ENCODE measurements at places on chromosomes 3 and 15.

DNA sequence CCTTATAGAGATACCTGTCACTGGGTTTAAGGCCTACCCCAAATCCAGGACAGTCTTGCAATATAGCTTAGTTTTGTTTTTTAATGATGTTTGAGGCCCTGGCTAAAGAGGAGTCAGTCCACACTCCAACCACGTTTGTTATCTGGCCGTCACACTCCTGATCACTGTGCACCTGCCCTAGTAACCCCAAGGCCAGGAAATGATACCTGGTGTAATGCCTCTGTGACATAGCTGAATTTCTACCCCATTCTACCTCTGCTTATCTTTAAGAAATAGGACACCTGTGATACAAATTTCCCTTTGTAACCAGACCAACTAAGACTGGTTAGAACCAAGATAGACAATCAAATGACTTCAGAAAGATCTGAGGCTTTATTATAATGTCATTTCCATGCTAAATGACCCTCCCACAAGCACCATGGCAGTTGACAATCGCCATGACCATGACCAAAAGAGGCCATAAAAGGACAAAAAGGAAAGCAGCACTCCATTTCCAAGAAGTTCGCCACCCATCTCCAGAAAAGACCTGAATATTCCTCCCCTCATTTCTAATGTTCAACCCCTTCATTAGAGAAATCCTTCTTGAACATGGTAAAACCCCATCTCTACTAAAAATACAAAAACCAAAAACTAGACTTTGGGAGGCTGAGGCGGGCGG lies 4.8 kb upstream of the RTP3 start:
- no peak for DNase-seq

- no peak for DNase-seq
Measured at GRCh38 chr3:185049710-185050109, 103.2 kb downstream of the C3orf70 start.

DNA sequence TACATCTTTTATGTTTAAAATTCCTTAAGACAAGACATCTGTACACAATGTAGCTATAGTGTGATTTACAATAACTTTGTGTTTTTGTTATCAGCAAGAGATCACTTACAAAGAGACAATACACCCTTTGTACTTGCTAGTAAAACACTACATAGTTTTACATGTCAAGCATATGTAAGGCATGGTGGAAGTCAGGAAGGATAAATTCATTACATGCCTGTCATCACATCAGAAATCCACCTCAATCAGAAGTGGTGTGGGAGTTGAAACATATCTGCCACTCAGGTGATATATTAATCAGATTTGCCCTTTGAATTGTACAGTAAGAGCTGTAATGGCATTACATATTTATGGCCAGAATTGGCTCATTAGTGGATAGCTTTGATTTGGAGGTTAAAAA lies 95.5 kb downstream of the MBNL1 start:
- DNase-seq = no peak

GRCh38 chr3:8712908-8713255 lies 20.7 kb upstream of the CAV3 start:
- DNase-seq = no peak

DNA sequence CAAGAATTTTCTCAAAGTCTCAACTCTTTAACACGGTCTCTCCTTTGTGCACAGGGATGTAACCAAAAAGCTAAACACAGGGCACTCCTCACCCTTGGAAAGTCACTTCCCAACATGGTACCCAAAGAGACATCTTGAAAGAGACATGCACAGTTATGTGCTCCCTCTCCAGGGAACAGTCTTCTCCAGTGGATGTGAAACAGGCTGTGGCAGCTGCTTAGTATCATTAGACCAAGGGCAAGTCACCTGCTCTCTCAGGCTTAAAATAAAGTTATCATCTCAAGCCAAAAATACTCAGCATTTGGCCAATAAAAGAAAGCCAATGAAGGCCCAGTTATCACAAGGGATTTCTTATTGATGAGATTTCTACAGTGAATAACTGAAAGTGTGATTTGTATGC lies 128.3 kb downstream of the WDR76 start:
- no peak for DNase-seq

DNA sequence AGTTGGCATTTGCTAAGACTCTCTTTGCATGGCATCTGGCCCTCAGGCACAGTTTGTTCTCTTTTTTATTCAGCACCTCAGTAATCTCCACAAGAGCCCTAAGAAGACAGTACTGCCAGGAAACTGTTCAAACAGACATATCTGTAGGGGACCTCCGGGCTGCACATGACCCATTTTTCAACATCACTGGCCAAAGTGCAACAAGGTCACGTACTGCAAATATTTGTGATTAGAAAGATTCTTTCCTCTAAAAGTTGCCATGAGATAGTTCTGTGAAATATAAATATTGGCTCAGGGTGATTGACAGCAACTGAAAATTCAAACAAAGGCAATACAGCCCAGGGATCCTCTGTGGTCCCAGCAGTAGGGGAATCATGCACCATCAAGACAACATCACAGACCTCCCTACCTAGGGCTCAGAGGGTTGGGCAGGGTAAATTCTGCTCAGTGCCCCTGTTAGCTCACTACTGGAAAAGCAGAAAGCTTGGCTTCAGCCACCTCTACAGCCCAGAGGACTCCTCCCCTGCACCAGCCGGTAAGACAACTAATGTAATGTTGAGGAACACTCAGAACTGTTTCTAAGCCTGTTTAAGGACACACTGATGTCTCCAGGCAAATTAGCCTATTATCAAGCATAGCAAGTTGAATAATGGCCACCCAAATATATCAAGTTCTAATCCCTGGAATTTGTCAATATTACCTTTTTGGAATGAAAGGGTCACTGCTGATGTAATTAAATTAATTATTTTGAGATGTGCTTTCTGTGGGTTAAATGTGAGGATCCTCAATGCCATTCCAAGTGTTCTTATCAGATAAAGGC lies 117.4 kb upstream of the LPP start:
- no peak for DNase-seq

GRCh38 chr3:49529567-49529966 lies 24.7 kb upstream of the BSN start:
- no peak for DNase-seq

DNA sequence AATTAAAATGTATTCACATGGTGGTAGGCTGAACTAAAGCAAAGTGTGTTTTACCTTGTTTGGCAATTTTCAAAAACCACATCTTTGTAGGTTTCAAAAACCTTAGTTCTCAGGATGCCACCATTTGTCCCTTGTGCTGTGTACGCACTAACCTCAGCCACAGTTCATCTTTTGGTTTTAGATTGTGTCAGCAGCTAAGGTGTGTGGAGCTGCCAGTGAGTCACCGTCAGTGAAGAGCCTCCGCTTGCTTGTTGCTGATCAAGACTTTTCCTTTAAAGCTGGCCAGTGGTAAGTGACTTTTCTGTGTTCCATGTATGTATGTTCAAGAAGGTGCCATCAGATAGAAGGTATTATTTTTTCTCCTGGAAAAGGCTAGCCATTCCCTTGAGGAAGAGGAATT lies 21.1 kb downstream of the OXNAD1 start:
- no peak for DNase-seq

DNA sequence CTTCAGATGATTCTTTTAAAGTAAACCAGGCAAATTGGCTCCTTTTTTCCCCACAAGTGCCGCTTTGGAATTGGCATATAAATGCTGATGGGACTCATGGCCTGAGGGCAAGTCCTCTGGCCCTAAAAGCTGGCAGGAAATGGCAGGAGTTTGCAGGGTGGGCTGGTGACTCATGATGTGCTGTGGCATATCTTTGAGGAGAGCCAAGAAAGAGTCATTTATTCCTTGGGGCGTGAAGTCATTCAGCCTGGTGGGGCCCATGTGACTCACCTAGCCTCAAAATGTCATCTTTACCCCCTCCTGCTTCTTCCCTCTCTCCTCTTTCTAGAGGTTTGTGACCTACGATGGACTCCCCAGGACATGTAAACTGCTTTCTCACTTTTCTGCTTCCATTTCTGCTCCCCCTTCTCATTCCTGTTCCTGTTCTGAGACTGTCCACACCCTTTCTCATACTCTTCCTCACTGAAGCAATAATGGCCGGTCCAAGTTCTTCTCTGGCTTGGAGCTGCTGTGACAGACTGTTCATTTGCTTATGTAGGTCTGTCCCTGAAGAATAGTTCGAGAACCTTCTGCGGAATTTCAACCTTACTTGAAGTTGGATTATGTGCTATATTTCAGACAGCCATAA lies 326.1 kb downstream of the SATB1 start:
- peak; percentile 42 for DNase-seq

- no peak for DNase-seq
Measured at GRCh38 chr15:43103907-43104306, 1.9 kb downstream of the UBR1 start.

GRCh38 chr3:150721285-150722130 lies 17.8 kb upstream of the ERICH6 start:
- no peak for DNase-seq

DNA sequence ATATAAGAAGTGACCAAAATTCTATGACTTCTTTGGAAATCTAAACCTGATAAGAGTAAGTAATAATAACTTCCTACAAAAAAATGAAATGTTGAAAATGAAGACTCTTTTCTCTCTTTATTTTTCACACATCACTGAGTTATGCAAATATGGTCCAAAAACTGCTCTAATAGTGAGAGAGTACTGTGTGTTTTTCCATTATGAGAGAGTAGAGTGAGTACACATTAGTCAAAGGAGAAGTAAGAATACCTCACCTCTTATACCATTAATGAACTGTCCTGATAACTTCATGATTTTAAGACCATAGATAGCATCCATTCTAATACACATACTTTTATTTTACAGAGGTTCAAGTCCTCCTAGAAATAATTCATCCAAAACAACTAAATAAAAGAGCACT lies 1310.2 kb downstream of the SI start:
- no peak for DNase-seq

DNA sequence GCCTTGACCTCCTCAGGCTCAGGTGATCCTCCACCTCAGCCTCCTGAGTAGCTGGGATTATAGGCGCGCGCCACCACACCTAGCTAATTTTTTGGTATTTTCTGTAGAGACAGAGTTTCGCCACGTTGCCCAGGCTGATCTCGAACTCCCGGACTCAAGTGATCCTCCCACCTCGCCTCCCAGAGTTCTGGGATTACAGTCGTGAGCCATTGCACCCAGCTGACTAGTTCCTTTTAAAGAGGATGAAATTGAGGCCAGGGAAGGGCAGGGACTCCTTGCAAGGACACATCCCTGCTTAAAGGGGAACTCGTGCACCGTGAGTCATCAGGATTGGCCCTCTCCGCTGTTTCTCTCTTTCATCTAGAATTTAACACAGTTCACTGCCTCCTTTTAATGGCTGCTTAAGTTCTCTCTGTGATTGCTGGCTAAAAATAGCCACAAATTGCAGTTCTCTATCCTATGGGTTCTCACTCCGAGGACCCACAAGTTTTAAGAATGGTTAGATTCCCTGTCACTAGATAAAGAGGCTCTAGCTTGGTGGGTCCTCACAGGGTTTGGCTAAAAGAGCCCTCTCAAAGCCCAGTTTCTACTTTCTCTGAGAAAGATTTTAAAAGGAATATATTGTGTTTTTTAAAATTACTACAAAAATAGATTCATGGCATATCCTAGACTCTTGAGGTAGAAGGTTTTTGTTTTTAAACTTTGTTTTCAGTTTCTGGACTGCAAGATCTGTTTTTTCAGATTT lies 1.4 kb downstream of the CRTAP start:
- no peak for DNase-seq

DNA sequence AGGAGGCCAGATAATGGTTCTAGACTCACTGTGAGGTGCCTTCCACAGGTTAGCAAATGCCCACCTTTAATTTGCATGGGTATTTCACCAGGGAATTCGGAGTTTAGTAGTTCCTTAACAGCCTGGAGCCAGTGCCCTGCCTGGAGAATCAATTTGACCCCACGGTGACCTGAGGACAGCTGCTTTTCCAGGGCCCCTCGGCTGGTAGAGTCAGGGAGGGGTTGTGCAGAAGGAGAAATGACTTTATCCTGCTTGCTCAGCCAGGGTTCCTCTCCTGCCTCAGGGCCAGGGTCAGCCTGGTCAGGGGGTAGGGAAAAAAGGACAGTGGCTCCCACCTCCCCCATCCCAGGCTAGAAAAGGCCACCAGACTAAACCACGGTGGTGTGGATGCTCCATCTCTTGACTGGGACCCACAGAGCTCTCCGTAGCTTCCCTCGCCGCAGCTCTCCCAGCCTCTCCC lies 12.0 kb downstream of the DLL4 start:
- DNase-seq = no peak

GRCh38 chr3:169581633-169582032 lies 81.9 kb downstream of the MECOM start:
- DNase-seq = no peak

DNA sequence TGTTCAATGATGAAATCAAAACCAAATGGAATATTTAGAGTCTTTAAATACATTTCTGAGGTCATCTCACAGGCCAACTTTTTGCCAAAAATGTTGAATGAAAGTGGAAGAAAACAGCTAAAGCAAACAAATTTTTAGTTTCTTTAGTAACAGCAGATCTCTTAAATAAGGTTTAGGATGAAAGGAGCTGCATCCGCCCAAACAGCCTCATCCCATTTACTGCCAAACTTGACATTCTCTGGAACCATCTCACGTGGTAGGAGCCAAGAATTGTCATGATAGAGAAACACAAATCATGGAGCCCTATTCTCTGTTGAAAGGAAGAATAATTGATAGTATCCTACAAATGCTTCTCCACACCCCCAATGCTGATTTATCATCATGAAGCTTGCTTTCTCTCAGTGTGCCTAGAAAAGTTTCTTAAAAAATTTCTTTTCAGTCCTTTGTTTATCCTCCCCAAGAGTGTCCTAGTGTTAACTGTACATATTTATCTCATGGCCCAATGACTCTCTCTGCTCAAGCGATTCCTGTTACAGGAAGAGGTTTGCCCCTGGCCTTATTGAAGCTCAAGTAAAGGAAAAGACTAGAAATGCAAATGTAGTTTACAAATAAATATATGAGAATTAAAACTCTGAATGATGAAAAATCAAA lies 23.4 kb downstream of the SLC9A9 start:
- no peak for DNase-seq

DNA sequence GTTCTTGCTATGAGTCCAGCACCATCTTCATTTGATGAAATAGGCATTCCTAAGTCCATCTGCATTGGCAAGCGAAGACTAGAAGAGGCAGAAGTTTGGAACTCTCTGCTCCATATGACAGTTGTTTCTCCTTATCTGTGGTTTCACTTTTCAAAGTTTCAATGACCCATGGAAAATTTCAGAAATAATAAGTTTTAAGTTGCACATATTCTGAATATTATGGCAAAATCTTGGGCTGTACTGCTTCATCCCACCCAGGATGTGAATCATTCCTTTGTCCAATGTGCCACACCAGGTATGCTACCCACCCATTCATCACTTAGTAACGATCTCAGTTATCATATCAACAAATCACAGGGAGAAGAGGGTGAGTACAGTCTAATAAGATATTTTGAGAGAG lies 647.9 kb downstream of the GRM7 start:
- no peak for DNase-seq

Data from stimulated activated CD4-positive, alpha-beta T cell treated with anti-CD3 and anti-CD28 coated beads, Interleukin-1b, Interleukin-23, amount 100 ng/mL, for 24 hours (primary cell).